ENCODE measurements at places on chromosomes 7 and 10. TPM values are rescaled to one million over a fixed set of nuclear protein-coding genes. Genes with fewer than 3 reads are reported as not detected.

PTPN20 gene
- 1.6 TPM for total RNA-seq

FEZF1 gene
- not detected for total RNA-seq

VSTM2A gene
- not detected for total RNA-seq

DNA sequence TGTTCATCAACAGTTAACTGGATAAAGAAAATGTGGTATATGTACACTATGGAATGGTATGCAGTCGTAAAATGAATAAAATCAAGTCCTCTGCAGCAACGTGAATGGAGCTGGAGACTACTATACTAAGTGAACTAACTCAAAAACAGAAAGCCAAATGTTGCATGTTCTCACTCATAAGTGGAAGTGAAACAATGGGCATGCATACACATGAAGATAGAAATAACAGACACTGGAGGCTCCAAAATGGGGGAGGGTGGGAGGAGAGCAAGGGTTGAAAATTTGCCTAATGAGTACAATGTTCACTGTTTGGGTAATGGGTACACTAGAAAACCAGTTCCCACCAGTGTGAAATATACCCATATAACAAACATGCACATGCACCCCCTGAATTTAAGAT lies 179.5 kb downstream of the ZWINT start:
- no peak for DNase-seq

GRCh38 chr7:155701972-155702544 lies 57.6 kb downstream of the RBM33 start:
- no peak for DNase-seq

GRCh38 chr7:91055219-91055618 lies 209.0 kb upstream of the FZD1 start:
- no peak for DNase-seq

- peak; percentile 46 for DNase-seq
These were observed 6.5 kb downstream of the AGFG2 start for GRCh38 chr7:100545360-100546128.

DNA sequence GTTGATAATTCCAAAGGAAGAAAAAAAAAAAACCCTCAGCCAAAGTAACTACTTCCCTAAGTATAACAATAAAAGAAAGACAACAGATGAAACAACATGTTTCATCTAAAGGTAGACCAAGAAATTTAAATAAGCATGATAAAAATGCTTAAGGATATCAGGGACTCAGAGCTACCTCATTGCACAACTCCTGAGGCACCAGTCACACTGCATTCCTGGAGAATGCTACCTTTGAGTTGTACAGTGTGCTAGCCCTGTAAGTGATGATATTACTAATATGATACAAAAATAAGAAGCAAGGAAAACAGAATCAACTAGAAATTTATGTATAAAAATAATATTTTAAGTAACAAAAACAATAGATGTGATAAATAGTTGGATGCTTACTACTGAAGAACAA lies 29.5 kb upstream of the C7orf33 start:
- no peak for DNase-seq

NPFFR1 gene
- 0.03 TPM for total RNA-seq

GRCh38 chr10:16828114-16828568 lies 10.9 kb upstream of the RSU1 start:
- DNase-seq, result peak; percentile 47

CRTAC1 gene
- total RNA-seq, result not detected

PNLIPRP1 gene
- not detected for total RNA-seq

- DNase-seq, result no peak
These were observed 180.6 kb downstream of the ABCA13 start for GRCh38 chr7:48351900-48352299.

JCAD gene
- total RNA-seq, result 0.03 TPM

CFTR gene
- not detected for total RNA-seq

DNA sequence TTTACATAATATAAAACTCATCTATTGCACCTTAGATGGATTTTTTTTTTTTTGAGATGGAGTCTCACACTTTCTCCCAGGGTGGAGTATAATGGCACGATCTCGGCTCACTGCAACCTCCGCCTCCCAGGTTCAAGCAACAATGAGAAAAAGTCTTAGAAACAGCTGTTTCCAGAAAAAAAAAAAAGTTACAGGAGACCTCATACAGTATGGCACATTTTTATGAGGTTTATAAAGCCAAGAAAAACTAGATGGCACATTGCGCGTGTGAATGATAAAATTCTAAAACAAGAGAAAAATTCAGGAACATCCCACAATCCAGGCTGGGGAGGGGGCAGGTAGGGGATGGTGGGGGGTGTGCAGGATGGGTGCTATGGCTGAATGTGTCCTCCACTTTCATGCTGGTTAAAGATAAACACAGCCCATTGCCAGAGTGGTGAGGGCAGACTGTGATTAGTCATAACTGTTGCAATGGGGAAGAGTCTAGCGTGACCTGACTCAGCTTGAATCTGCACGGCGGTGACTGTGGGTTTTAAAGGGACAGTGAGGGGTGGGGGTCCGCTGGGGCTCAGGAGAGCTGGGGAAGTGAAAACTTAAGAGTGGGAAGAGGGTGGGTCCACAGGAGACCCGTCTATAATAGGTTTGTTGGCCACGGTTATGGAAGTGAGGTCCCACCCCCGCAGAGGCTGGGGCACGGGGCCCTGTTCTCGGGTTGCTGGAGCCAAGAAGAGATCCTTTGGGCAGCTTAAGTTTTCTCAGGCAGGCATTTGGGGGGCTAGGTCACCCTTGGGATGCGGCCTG lies 11.9 kb upstream of the LRRC27 start:
- DNase-seq, result no peak

ENKUR gene
- not detected for total RNA-seq

IL6 gene
- 0.64 TPM for total RNA-seq

- DNase-seq, result no peak
These were observed 3.0 kb upstream of the CYP2C18 start for GRCh38 chr10:94680544-94680943.

ANKRD30A gene
- not detected for total RNA-seq

- DNase-seq, result no peak
These were observed 775 bp downstream of the STARD3NL start for GRCh38 chr7:38178695-38179344.

DNA sequence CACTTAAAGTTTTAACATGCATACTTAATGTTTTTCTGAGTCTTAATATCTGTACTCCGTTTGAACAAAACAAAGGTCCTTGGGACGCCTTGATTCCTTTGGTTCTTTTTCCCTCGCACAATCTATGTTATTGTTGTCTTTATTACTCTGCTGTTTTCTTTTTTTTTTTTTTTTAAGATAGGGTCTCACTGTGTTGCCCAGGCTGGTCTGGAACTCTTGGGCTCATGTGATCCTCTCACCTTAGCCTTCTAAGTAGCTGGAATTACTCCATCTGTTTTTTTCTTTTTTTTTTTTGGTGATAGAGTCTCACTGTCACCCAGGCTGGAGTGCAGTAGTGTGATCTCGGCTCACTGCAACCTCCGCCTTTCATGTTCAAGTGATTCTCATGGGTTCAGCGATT lies 13.2 kb downstream of the MLLT10 start:
- DNase-seq, result no peak

MCM10 gene
- 45.0 TPM for total RNA-seq

DNA sequence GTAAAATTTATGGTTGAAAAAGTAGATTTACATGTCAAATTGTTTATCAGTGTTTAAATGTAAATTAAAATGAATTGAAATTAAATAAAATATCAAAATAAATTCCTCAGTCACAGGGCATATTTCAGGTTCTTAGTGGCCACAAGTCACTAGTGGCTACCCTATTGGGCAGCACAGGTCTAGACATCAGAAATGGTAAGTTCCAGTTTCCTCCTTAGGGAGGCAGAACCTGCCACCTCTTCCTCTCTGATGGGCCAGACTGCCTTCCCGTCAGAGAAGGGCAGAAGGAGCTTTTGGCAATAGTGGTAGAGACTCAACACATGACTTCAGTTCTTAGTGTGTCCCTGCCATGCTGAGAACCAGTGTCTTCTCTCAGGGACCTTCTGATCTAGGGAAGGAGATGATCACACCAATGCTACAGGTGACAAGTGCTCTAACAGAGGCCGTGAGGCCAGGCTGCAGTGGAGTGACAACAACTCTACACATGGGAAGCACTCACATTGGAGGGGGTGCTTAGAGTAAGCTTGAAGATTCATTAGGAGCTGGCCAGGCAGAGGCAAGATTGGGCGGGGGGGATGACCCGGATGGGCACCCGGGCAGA lies 14.4 kb upstream of the PCBD1 start:
- DNase-seq, result no peak

DNA sequence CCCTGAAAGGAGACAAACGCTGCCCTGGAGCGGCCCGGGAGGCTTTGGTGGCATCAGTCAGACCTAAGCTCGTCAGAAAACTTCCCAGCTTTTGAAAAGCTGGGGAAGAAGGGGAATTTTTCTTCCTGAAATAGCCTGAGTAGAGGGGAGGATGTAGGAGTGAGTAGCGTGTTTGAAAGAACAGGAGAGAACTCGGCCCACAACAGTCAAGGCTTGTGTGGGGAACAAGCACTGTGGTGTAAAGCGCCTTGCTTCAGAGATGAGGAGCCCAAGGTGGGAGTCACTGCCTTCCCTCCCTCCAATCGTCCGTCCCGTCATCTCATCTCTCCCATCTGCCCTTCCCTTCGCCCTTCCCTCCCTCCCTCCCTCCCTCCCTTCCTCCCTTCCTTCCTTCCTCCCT lies 273.3 kb downstream of the CAMK1D start:
- DNase-seq, result no peak

CALHM1 gene
- total RNA-seq, result 0.74 TPM

DNA sequence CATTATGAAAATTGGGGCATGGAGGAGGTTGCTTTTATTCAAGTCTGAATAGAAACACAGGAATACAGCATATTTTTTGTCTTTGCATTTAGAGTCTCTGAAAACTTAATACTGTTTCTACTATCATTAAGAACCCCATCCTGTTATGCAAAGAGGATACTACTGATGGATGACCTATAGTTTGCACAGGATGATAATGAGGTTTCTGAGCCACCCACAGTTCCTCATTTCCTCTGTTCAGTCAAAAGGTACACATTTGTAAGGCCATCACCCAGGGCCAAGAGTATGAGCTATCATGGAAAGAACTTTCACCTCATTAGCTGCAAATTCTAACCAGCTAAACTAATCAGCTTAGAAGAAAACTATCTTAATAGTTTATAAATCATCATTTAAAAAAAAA lies 213.0 kb upstream of the CHRM2 start:
- DNase-seq, result no peak

GRCh38 chr10:26637521-26638275 lies 59.8 kb upstream of the PDSS1 start:
- no peak for DNase-seq

- no peak for DNase-seq
These were observed 203.0 kb downstream of the CNTNAP2 start for GRCh38 chr7:146319629-146320028.

DNA sequence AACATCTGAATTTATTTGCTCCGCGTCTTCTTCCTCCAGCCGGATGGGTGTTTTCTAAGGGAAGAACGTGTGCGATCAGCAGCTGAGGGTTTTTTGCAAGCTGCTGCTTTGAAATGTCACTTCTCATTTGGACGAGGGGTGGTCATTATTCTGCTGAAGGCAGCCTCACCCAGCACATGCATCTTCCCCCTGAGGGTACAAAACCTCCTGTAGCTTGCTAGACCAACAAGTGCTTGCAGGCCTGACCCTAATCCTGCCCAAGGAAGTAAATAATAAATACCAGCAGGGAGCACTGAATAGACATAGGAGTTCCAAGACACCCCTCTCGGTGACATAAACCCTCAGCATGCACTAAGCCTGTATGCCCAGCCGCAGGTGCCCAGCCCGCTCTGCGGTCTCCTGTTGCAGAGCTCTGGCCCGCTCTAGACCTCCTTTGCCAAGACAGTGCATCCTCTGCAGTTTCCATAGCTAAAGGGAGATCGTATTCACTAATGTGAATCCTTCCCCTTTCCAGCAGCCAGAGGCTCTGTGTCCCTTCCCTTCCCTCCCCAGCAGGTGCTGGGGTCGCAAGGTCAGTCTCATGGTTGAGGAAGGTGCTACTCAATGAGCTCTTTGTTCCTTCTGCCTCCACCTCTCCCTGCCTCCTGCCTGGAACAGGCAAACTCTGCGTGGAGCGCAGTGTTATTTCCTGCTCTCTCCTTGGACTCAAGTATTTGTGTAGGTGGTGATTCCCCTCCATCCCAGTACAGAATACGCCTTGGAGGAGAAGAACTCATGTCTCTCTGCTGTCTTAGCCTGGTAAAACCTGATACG lies 36.6 kb downstream of the SBDS start:
- no peak for DNase-seq

DNA sequence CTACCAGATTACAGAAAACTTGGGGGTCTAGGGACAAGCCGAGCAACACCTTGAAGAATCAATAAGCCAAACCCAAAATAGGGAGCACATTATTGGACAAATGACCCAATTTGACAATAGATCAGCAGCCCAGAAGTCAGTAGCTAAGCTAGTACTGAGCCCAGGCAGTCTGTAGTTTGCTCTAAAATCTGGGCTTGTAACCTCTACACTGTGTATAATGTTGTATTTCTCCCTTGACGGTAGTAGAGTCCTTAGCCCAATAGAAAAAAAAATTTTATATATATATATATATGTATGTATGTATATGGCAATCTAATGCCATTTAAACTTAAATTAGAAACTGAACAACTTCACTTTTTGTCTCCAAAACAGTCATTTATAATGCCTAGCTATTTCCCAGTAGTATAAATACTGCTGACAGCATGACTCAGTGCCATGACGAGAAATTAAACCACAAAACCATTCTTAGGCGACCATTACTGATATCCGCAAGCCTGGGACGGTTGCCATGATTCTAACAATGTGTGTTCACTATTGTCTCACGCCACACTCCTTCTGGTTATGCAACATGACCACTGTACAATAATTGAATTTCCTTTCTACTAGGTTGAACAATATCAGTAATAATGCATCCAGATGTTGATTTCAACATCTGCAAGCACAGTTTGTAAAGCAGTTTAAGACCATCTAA lies 110.5 kb downstream of the IPMK start:
- DNase-seq, result no peak

- no peak for DNase-seq
These were observed 48.3 kb downstream of the MICALL2 start for GRCh38 chr7:1410992-1411391.

CCT6A gene
- total RNA-seq, result 102 TPM

DNA sequence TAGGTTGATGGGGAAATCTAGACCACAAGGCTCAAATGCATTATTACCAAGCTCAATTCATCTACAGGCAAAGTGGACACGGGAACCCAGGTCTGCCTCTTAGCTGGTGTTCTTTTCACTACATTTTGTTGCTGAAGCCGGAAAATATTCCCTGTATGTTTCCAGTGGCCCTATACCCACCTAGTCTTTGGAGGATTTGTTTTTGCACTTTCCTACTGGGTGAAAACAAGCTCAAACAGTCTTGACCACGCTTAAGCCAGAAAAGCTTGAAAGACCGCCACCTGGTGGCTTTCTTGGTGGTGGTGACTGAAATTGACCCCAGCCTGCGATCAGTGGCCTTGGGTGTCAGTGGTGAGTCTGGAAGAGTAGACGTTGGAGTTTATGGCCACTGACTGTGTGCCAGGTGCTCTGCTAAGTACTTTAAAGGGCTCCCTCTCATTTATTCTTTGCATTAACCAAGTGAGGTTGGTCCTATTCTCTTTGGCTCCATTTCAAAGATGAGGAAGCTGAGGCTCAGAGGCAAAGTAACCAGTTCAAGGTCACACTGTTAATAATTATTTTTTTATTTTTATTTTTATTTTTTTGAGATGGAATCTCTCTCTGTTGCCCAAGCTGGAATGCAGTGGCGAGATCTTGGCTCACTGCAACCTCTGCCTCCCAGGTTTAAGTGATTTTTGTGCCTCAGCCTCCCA lies 11.1 kb upstream of the CRTAC1 start:
- DNase-seq, result peak; percentile 39

TLL2 gene
- total RNA-seq, result not detected

ZPBP gene
- total RNA-seq, result not detected

SPDYE2 gene
- total RNA-seq, result not detected

- DNase-seq, result no peak
These were observed 329.4 kb downstream of the NXPH1 start for GRCh38 chr7:8762803-8763202.

- DNase-seq, result no peak
These were observed 184.4 kb downstream of the C7orf25 start for GRCh38 chr7:42727451-42727850.
